ENCODE measurements at places on chromosomes 3 and 15.
A peak's percentile ranks its signal among the peaks of the same experiment; 100 is the strongest.

- peak; percentile 11 for DNase-seq
Measured at GRCh38 chr3:160401291-160402095, 2.0 kb downstream of the SMC4 start.

GRCh38 chr3:119969759-119970158, 124.5 kb downstream of the GSK3B start:
- DNase-seq = no peak

GRCh38 chr3:171890398-171890797, 47.2 kb downstream of the TMEM212 start:
- peak; percentile 2 for DNase-seq

DNA sequence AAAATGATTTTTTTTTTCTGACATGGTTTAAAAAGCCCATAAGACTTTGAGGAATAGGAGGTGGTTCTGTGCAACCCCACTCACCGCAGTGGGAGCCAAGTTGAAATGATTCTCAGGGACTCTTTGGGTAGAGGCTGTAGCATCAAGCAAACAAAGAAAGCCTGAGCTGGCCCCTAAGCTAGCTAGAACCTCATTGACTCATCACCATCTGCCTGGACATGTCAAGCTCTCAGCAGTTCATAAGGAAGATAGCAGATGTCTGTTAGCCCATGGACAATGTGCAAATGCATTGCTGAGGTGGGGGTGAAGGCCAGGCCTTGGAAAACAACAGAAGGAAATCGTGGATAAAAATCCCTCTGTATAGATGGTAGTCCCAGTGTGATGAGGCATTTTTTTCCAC, 234.8 kb downstream of the NR2F2 start:
- DNase-seq = no peak

DNA sequence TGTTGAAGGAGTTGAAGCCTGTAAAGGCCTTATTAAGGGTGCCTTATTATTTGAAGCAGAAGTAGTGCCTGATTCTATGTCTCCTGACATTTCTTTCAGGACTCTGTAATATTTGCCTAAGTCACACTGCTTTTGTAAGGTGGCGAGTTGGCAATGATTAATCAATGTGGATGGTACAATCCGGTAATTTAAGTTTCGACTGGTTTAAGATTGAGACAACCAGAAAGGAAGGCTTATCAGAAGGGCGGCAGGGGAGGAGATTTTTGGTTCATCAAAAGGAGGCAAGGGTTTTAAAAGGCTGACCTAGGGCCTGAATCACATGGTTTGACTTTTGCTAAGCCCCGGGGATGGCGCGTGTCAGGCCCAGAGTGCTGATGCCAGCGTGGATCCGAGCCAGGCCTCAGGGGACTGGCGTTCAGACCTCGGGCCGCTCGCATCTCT, 830 bp upstream of the RNF13 start:
- no peak for DNase-seq

GRCh38 chr3:120879411-120879810, 28.6 kb upstream of the STXBP5L start:
- no peak for DNase-seq

GRCh38 chr3:138389144-138389601, 40.8 kb downstream of the MRAS start:
- DNase-seq = no peak

GRCh38 chr15:79170256-79170664, 79.7 kb upstream of the RASGRF1 start:
- no peak for DNase-seq

GRCh38 chr15:68380456-68380855, 51.5 kb downstream of the ITGA11 start:
- no peak for DNase-seq

DNA sequence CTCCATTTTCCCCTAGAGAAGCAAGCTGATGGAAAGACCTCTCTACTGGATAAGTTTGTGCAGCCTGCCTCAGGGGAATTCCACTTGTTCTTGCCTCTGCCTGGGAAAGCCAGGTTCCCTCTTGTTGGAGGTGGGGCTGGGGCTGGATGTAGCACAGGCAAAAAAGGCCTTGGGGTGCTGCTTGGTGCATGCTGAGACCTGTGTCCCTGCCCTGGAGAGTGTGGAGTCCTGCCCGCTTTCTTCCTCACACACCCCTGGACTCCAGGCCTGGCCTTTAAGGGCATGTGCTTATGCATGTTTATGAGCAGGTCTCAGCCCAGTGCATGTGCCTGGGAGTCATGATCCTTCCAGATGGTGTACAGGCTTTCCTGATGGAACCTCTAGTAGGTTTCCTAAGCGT, 23.5 kb upstream of the JMJD7 start:
- DNase-seq = no peak

DNA sequence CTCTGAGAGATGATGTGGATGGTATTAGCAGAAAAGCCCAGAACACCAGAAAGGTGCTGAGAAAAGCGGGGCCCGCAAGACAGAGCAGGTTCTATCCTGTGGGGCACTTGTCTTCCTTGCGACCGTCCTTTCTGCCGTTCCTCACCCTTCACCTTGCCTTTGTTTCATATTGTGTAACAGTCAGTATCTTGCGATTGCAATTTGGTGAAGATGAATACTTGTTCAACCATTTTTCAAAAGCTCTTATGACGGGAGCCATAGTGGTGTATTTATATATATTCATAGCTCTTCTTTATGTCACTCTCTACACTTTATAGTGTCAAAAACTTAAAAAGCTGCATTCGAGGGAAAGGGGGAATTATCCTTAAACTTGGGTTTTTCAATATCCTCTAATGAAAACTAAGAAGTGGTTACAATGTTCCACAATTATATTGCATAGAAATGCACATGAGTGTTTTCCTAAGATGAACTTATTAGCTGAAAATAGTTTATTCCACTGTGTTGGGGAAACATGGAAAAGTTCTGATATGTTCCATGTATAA, 797 bp downstream of the MAP3K13 start:
- no peak for DNase-seq
